ENCODE measurements at places on chromosomes 7 and 10. TPM values are rescaled to one million over a fixed set of nuclear protein-coding genes. Genes with fewer than 3 reads are reported as not detected.

FXYD4 gene
- not detected for total RNA-seq

GRCh38 chr10:73907841-73908517, 3.0 kb upstream of the PLAU start:
- DNase-seq: peak; percentile 26

NPFFR1 gene
- under 0.01 TPM for total RNA-seq

AKR1C8 gene
- not detected for total RNA-seq

DNA sequence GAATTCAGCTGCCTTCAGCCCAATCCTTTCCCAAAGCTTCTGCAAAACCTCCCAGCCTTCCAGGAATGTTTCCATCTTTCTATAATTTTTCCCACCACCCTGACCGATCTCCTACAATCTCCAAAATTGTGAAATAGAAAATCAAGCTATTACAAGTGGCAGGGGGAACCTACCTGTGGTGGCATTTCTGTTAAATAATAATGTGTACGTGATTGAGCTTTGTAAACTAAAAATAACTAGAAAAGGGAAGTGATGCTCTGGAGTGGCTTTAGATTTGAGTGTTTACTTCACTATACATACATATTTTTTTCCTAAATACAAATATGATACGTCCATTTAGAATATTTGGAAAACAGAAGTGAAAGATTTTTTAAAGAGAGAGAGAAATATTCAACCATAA, 593.6 kb downstream of the GRM8 start:
- DNase-seq: no peak

GRCh38 chr7:34338961-34339526, 319.0 kb upstream of the NPSR1 start:
- no peak for DNase-seq

GRCh38 chr7:149885191-149886017, 11.6 kb downstream of the ATP6V0E2 start:
- peak; percentile 32 for DNase-seq

DNA sequence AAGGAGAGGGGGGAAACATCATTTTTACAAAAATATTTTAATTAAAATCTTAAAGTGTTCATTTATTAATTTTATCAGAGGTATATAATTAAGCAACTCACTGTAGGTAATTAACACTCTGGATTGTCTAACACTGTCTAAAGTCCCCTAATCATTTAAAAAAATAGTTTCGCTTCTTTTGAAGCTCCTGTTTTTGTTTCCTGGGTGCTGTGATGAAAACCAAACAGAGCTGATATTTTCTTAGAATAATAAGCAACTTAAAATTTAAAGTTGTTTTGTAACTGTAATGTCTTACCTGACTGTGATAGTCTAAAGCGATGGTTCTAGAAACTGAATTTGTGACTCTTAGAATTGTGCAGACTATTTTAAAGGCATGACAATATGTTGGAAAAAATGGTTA, 961.0 kb downstream of the GATA3 start:
- no peak for DNase-seq

- no peak for DNase-seq
Measured at GRCh38 chr10:64010711-64011110, 489.5 kb downstream of the REEP3 start.

COL17A1 gene
- 5.7 TPM for total RNA-seq

GRCh38 chr7:47572094-47572445, 9.8 kb downstream of the TNS3 start:
- no peak for DNase-seq

SYCE1 gene
- not detected for total RNA-seq

GRCh38 chr7:148877517-148877916, 6.6 kb downstream of the EZH2 start:
- DNase-seq: no peak

DNA sequence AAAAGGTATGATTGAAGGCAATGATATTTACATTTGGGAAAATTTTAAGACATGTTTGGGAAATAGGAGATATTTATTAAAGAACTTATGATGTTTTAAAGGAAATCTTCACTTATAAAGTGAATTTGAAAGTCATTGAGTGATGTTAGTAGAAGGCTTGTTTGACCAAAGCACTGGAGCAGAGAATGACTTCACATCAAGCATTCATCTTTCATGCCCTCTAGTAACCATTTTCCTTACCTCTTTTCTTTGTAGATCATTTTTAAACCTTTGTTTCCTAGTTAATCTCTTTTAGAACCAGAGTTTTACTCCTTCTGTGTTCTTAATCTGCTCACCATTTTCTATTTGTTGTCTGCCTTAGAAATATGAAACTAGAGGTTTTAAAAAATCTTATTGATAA, 111.3 kb upstream of the FOXP2 start:
- no peak for DNase-seq

ACHE gene
- total RNA-seq: not detected

DNA sequence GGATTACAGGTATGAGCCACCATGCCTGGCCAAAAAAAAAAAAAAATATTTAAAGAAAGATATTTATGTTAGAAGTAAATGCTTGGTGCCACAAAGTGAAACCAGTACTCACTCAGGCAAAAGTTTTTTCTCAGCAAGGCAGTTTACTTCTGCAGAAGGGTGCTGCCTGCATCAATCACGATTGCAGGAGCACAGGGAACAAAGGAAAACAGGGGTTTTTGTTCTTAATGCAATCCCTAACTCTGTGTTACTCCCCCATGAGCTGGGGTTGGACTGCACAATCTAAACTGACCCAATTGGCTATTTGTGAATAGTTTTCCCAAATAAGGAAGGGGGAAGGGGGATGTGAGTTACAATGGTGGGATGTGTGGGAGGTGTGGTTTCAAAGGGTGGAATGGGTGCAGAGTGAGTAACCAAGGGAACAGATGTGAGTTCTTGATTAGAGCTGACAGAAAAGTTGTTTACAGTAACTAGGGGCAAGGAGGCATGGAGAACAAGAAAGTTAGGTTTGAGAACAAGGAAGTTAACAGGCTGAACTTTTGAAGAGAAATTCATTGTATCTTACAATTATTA, 255.4 kb downstream of the TYW1 start:
- DNase-seq: no peak

DNA sequence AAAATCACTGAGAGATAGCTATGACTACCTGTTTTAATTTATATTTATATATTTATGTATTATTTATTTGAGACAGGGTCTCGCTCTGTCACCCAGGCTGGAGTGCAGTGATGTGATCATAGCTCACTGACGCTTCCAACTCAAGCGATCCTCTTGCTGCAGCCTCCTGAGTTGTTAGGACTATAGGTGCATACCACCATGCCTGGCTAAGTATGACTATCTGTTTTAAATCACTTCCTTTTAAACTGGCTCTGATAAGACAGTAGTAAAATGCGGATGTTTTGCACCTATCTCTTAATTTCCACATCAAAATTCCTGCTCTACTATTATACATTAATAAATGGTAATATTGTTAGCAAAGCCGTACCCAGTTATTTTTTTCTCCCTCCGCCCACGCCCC, 41.8 kb downstream of the DNMBP start:
- no peak for DNase-seq

GRCh38 chr7:36784991-36785940, 61.0 kb upstream of the AOAH start:
- peak; percentile 44 for DNase-seq

DNA sequence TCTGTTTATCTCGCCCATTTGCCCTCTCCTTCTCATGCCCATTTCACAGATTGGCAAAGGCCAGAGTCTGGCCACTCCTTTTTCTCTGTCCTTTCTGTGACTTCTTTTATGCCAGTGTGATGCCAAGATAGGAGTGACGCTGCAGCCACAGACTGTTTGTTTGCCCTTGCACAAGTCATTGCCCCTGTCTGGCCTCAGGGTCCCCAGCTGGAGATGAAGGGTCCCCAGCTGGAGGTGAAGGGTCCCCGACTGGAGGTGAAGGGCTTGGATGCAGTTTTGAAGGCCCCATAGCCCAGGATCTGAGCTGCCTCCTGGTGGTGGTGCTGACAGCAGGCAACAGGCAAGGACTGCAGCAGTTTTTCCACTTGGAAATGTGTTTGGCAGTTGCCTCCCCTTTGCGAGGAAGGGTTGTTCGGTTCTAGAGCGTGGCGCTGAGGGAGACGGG, 50.8 kb upstream of the SLC29A3 start:
- DNase-seq: no peak

GRCh38 chr7:89780291-89780690, 374.0 kb upstream of the STEAP1 start:
- DNase-seq: no peak

DNA sequence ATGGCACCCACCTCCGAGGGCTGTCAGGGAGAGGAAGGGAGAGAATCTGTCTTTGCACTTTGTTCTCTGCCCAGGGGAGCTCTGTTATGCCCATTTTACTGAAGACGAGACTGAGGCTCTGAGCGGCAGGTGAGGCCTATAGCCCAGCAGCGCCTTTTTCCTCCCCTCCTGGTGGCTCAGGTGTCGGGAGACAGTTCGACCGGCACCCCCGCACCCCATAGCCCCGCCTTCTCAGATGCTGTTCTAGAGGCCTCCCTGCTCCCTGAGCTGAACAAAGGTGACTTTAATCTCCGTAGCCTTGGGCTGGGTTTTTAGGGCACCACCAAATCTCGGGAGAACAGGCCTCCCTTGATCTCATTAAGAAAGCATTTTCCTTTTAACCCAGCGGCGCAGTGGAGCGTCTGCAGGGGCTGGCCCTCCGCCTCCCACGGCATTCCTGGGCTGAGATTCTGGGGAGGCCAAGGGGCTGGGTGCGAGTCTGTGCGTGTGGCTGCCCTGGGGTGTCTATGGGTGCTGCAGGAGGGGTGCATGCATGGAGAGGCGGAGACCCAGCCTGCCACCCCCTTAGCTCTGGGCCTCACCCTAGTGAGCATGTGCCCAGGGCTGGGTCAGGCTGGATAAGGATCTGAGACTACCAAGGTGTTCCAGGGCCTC, 3.3 kb downstream of the LFNG start:
- no peak for DNase-seq

OR9A2 gene
- not detected for total RNA-seq

GRCh38 chr10:114346176-114347031, 57.9 kb downstream of the AFAP1L2 start:
- DNase-seq: no peak

FAM25C gene
- total RNA-seq: not detected

DNA sequence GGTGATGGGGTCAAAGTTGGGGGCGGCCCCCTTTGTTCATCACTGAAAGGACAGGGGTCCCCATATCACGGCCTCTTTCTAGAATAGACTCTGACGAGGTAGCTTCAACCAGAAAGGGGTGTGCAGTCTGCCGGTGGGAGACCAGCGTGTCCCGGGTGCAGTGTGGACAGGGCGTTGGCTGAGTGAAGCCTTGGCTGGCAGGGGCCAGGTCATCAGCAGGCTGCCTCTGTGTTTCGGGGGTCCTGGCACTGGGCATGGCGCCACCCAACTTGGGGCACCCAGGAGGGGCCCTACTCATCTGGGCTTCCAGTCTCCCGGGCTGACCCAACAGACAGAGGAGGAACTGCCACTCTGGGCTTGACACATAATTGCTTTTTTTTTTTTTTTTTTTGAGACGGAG, 3.5 kb upstream of the AMZ1 start:
- no peak for DNase-seq

DNA sequence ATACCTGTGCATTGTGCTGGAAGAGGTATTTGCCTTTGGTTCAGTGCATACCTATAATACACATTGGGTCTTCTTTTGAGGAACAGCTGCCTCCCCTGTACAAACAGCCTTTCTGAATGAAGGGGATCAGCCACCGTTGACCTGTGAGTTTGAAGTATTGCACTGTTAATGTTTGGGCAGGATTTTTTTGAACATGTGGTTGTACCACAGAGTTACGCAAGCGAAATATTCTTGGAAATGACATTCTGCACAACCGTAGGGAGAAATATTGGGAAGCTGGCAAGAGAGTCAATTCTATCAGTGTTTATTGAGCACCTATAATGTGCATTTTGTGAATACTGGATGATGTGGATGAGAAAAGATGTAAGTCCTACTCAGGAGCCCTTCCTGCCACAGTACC, 270.6 kb downstream of the AUTS2 start:
- no peak for DNase-seq

ZNF239 gene
- total RNA-seq: 5.2 TPM

TMEM196 gene
- not detected for total RNA-seq

GRCh38 chr10:79335470-79336235, 11.6 kb upstream of the PPIF start:
- no peak for DNase-seq

- DNase-seq: no peak
Measured at GRCh38 chr7:98203261-98203963, 7.8 kb upstream of the BHLHA15 start.

DNA sequence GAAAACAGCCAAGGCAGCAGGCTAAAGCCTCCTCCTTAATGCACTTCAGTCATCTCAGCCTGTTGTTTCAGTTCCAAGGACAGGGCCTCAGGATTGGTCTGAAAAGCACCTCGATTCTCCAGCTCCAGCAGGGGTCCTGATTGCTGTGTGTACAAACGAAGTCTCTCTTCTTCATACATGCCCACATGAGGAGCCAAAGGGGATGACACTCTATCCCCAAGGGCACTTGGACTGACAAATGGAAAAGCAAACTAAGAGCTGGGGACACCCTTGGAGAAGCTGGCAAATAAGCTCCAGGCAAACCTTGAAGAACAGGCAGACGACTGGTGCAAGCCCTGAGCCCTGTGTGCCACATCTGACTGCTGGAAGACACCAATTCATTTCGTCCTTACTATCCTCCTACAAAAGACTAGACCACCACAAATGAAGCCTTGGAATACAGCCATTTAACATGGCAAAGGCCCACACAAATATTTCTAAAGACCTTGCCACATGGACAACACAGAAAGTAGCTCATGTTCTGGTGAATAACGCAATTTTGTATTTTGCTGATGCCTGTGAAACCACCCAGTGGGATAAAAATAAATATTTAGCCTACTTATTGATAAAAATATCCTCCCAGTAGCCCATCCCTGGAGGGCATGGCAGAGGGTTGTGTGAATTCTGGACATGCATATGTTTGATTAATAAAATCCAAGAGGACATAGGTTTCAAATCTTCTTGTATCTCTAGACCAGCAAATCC, 61.9 kb downstream of the PARD3 start:
- no peak for DNase-seq

- peak; percentile 54 for DNase-seq
Measured at GRCh38 chr10:90930971-90931871, 10.3 kb upstream of the ANKRD1 start.

DNA sequence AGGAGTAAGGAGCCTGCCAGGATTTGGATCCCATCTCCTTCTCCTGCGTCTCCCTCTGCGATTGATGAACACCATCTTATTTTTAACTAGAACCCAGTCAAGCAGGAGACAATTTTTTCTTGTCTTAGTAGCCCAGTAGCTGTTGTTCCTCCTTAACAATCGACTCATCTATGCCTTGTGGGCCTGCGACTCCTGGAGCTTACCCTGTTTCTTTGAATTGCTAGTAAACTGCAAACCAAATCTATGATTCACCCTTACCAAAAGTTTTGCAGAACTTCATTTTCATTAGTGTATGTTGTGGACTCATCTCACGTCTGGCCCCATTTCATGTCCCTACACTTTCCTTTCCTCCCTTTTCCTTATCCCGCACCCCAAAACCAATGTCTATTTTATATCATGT, 37.7 kb downstream of the TRIL start:
- no peak for DNase-seq

SLC29A3 gene
- 23.7 TPM for total RNA-seq
